ENCODE measurements at places on chromosomes 3 and 15.

- DNase-seq = no peak
Measured at GRCh38 chr3:129213238-129213637, 29.5 kb upstream of the CNBP start.

DNA sequence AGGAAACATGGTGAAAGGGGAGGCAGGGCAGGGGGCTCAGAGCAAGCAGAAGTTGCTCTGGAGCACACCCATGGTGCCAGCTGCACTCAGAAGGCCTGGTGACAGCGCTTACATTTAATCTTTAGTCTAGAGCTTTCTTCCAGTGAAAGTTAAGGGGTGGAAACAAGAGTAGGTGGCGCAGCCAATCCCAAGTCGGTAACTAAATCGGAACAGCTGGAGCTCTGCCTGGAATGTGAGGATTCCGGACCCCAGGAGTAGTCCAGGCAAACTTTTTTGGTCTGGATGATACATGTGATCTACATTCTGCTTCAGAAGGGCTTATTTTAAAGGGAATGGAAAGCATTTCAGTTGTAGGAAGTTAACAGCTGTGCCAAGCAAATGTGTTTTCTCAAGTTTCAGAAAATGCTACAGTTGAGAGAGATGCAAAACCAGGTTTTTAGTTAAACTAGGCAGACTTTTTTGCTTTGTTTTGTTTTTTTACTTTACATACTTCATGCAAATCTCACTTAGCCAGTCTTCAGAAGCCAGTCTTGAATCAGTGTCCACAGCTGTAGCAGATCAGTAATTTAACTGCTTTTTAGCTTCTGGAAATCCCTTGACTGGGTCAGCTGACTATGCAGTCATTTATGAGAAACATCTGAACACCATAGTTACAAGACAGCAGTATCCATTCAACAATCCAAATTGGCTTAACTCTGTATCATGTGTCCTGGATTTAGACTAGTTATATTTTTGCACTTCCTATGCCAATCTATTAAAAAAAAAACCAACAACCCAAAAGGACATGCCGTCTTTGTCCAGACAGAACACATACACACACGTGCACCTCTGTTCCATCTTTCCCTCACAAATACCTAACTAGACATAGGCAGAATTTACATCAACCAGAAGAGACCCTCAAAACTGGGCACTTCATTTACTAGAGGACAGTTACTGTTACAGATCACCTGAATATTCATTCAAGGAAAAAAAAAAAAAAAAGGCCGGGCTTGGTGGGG lies 33.2 kb downstream of the ZNF106 start:
- no peak for DNase-seq

GRCh38 chr3:43971486-43971885 lies 270.2 kb upstream of the TOPAZ1 start:
- DNase-seq = no peak

- no peak for DNase-seq
Measured at GRCh38 chr15:84832448-84833040, 15.4 kb downstream of the ALPK3 start.

- no peak for DNase-seq
Measured at GRCh38 chr3:186566772-186567071, 417 bp downstream of the TBCCD1 start.

GRCh38 chr3:162945626-162946025 lies 1449.0 kb downstream of the OTOL1 start:
- no peak for DNase-seq
